ENCODE measurements at places on chromosomes 12 and 14.

DNA sequence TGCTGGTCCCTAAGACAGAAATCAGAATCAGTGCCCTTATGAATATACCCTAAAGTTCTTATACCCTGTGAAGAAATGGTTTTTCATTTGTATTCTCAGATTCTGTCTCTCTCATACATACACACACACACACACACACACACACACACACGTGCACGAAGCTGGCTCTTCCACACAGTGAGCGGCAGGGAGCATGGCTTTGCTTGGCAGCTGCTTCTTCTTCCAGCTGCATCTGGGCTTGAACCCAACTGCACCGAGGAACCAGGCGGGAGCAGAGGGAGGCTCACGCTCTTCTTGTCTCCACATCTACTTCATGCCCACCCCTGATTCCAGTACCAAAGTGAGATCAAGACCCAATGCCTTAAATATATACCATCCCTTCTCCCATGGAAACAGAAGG, 19.4 kb downstream of the GRIN2B start:
- DNase-seq = no peak

DNA sequence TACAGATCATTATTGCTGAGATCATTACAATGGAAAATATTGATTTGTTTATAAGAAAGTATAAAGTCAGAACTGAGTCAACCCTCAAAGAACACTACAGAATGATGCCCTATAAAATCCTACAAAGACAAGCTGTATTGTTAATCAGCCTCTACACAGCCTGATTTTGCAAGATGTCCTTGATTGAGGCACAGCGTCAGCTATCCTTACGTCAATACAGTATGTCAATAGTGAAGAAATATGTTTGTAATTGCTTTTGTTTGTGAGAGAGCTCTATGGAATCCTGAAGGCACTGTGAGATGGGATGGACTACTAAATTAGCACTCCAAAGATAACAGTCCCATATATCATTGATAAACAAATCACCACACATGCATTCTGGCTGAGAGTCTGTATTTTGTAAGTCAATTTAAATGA, 70.7 kb downstream of the RASSF9 start:
- DNase-seq = no peak

DNA sequence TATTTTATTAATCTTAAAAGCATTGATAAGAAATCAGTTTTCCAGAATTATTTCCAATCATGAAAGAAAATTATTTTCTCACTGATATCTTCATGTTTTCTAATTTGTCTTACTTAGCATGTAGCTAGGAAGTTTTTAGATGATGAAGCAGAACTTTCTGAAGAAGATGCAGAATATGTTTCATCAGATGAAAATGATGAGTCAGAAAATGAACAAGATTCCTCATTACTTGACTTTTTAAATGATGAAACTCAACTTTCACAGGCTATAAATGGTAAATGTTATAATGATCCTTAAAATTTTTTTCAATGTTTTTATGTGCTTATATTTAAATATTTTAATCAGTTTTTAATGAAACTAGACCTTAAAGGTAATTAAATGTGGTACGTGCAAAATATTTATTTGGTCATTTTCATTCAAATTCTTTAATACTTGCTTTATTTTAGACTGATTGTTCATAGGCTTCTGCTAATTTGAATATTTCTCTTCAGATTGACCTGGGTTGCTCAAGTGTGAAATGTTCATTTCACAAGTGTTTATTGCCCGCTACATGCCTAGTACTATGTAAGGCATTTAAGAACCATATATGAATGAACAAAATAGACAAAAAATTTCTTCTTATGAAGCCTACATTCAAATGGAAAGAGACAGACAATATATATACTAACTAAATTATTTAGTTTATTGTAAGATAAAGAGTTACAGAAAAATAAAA, 49.5 kb downstream of the FANCM start:
- no peak for DNase-seq

GRCh38 chr12:114266536-114266935, 139.4 kb downstream of the TBX5 start:
- DNase-seq = no peak

GRCh38 chr14:61416591-61416990, 95.2 kb downstream of the PRKCH start:
- DNase-seq = no peak

DNA sequence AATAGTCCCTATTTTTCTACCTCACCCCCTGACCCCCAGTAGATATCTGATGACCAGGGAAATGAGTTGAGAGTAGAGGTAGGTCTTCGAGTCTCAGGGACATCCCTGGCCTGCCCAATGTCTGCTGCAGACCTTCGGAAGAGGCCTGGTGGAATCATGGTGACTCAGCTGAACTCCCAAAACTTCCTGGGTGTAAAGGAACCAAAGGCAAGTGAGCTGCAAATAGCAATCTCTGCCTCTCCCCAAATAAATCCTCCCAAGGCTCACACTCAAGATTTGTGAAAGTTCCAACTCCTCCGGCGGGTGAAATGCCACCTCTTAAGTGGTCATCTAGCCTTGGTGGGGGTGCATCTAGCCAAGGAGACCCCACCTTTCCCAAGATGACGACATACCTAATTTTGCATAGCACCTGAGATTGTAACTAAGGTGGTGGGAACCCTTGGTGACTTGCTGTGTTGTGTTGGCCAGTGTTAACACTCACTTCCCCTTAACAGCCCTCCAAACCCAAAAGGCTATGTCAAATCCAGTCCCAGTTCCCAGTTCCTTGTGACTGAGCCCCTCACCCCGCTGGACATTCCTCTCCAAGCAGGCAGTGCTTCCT, 6.3 kb downstream of the ZFP36L1 start:
- no peak for DNase-seq

GRCh38 chr14:100911665-100912316, 8.3 kb upstream of the RTL1 start:
- no peak for DNase-seq

DNA sequence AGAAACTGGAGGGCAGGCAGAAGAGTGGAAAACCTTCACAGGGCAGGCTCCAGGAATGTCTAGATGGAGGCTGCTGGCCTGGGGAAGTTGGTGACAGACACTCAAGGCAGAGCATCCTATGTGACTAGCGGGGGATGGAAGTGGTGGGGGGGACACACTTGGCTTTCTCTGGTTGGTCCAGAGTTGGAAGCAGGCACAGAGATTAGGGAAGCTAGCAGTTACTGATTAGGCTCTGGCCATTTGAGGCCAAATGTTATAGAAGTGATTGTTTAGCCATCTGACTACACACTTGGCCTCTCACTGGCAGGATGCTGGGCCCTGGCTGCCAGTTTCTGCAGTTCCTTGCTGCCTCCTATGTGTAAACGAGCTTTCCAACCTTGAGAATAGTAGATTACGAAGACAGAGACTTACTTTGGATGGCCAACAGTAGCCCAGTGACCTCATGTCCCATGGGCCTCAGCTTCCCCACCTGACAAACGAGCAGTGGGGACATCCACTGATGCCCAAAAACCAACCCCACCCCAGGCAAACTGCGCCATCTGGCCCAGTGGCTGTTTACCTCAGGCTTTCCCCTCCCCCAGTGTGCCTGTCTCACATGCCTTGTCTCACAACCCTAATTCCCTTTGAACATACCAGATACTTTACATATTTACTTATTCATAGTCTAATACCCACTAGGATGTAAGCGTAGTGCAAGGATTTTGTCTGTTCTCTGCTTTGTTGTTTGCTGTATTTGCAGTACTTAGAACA, 102.7 kb downstream of the PAPLN start:
- DNase-seq = no peak

DNA sequence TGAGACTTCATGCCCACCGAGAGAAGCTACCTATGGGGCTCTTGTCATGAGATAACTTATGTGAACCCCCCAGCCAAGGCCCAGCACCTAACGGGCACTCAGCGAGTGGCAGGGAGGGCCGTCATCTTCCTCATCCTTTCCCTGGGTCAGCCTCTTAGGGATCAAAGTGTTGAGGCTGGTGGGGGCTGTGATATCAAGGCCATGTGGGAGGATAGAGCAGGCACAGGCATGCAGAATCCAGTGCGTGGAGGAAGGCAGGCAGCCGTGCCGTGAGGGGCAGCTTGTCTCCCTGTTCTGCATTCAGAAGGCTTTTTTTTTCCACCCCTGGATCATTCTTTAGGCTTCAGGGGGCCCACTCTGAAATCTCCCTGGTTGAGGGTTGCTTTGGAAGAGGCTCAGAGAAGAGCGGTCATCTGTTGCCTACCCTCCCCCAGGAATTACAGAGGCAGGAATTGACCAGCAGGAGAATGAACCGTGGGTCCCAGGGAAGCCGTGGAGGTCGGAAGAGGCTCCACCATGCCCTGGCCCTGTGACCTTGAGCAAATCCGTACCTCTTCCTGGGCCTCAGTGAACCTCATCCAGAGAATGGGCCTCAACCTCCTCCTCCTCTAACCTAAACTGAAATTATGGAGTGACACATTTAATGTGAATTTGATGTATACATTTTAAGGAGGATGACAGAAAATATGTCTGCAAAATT, 62.8 kb downstream of the BEGAIN start:
- no peak for DNase-seq

GRCh38 chr12:83763425-83763824, 1076.7 kb downstream of the TMTC2 start:
- no peak for DNase-seq

DNA sequence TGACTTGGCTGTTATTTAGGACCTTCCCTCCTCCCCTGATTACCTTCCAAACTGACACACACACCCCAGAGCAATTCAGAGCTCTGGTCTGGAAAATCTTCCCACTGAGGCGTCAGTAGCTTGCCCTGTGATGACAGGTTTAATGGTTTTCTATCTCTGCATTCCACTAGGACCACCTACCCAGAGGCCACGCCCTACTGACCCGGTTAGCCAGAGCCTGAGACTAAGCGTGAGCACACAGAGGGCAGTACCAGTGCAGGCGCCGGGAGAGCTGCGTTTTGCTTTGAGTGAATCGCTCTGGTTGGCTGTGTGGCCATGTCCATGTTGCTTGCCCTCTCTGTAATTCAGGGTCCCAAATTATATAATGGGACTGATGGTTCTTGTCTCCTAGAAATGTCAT, 36.2 kb upstream of the ATP2A2 start:
- no peak for DNase-seq

- DNase-seq = no peak
Observed at GRCh38 chr14:63881926-63882325, 29.1 kb downstream of the SYNE2 start.

GRCh38 chr12:24398605-24399004, 449.1 kb upstream of the SOX5 start:
- DNase-seq = no peak

DNA sequence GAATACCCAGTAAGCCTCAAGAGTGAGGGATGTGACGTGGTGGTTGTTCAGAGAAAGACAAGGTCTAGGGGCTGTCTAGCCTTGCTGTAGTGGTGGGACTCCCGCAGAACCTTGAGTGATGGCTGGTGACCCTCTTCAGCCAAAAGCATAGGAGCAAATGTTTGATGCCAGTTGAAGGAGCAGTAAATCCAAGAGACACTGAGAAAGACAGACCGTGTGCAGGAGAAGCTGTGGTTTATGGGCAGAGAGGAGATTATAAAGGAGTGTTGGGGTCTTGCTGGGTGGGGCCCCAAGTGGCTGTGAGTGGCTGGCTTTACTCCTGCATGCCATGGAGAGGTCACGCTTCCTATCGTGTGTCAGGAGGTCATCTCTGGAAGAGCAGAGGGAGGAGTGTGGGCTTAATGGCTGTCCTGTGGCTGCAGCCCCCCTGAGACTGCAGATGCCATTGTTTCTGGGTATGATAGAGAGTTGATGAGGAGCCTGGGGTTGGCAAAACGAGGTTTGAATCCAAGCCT, 152.0 kb upstream of the CCND2 start:
- DNase-seq = no peak

All from stimulated activated effector memory CD8-positive, alpha-beta T cell treated with anti-CD3 and anti-CD28 coated beads, Interleukin-12 subunit alpha, Interleukin-12 subunit beta, amount 100 ng/mL, for 72 hours (primary cell).